M059J (cell line): ENCODE measurements at places on chromosomes 6 and 20.

- no peak for DNase-seq
Observed at GRCh38 chr6:169223006-169223405, 30.6 kb downstream of the THBS2 start.

GRCh38 chr6:170034294-170034693, 256.6 kb downstream of the DLL1 start:
- no peak for DNase-seq

- DNase-seq = no peak
Observed at GRCh38 chr6:106050538-106050937, 35.6 kb upstream of the PRDM1 start.

- no peak for DNase-seq
Observed at GRCh38 chr6:650098-650497, 6.8 kb downstream of the HUS1B start.

DNA sequence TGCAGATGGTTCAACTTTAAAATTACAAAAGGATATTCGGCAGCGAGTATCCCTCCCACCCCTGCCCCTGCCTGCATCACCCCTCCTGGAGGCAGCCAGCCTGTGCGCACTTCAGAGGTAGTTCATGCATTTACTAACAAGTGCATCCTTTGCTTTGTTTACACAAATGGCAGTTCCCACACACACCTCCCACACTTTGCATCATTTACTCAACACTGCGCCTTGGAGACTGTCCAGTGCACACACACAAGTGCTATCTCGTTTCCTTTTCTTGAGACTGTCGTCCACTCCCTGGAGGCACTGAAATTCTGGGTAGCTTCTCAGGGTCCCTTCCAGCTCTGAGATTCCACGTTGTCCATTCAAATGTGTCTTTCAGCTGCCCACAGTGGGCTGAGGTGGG, 53.1 kb upstream of the VSX1 start:
- DNase-seq = no peak
